Breast epithelium (tissue), 4 donors: ENCODE measurements at places on chromosomes 2 and 18. TPM values are rescaled to one million over a fixed set of nuclear protein-coding genes. Genes with fewer than 3 reads are reported as not detected.

The ALPI gene
- total RNA-seq, result not detected

GRCh38 chr2:56465491-56465890 is 281.7 kb downstream of the CCDC85A start:
- no peak for DNase-seq

DNA sequence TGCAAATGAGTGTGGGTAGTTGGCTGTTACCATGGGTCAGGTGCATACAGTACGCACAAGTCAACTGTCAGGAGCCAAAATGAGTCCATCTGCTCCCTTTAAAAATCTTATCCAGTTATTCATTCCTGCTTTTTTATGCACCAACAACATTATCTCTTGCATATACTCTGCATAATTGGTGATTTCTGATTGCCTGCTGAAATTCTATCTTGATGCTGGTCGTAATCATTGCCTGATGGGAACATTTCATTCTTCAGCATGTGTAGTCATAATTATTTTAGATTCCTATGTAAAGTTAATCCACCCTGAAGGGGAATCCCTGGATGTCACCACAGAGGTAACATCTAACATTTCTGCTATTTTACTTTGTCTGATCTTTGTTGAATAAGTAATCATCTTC is 102.2 kb upstream of the RND3 start:
- DNase-seq, result no peak

DNA sequence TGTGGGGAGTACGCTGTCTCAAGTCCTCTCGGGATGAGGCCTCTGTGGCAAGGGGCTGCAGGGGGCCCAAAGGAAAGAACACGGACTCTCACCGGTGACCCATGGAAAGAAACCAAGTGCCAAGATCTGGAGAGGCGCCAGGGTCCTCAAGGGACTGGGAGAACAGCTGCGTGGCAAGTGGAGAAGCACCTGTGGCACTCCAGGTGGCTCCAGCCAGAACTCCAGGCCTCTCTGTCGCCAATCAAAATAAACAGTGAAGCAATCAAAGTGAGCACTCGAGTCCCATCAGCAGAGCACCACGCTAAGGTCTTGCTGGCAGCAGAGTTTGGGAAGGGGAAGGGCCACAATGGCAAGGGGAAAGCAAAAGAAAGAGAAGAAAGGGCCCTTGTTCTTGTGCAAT is 54.7 kb downstream of the BCL2 start:
- no peak for DNase-seq

The CCDC148 gene
- total RNA-seq, result 4.6 TPM

- DNase-seq, result no peak
These were observed 249.0 kb downstream of the LPIN1 start for GRCh38 chr2:11995456-11995855.

DNA sequence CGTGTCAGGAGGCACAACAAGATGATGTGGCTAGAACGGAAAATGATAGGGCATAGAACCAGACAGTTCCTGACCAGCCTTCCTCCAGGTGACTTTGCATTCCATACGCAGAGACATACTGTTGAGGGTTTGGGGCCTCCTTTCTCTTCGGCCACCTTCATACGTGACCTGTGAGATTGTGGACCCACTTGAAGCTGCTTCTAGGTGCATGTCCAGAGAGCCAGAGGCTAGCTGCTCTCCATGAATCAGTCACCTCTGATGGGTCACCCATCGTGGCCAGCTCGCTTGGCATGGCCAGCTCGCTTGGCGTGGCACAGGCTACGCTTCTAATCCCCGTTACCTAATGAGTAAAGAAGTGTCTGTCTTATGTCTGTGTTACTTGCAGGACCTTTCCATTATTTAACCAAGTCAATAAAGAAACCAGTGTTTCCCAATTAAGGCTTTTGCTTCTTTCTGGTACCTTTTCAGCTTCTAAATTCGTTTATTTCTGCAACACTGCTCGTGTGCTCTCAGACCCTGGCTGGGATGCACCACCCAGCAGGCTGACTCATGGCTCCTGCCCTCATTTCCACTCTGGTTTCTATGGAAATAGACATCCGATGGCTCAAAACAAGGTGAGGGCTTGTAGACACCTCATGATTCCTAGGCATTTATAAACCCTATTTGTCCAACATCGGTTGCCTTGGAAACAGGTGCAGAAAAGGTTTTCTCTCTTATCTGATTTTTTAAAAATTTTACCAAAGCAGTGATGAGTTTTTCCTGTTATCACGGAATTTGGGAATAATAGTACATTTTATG is 86.7 kb upstream of the B3GNT7 start:
- no peak for DNase-seq

The KCNG2 gene
- total RNA-seq, result 1.6 TPM

- no peak for DNase-seq
These were observed 263.5 kb upstream of the HDAC4 start for GRCh38 chr2:239664216-239664810.

GRCh38 chr2:102269200-102269524 is 42.2 kb upstream of the IL1RL1 start:
- no peak for DNase-seq

GRCh38 chr2:72126186-72127100 is 21.2 kb downstream of the CYP26B1 start:
- DNase-seq, result no peak

- no peak for DNase-seq
These were observed 92.7 kb downstream of the BCL11A start for GRCh38 chr2:60460577-60461420.

- DNase-seq, result no peak
These were observed 102.7 kb downstream of the CPO start for GRCh38 chr2:207041786-207042554.

The ALK gene
- total RNA-seq, result 0.33 TPM

The COL4A3 gene
- 2.9 TPM for total RNA-seq

The POTEJ gene
- not detected for total RNA-seq

The LTBP1 gene
- 13.3 TPM for total RNA-seq

DNA sequence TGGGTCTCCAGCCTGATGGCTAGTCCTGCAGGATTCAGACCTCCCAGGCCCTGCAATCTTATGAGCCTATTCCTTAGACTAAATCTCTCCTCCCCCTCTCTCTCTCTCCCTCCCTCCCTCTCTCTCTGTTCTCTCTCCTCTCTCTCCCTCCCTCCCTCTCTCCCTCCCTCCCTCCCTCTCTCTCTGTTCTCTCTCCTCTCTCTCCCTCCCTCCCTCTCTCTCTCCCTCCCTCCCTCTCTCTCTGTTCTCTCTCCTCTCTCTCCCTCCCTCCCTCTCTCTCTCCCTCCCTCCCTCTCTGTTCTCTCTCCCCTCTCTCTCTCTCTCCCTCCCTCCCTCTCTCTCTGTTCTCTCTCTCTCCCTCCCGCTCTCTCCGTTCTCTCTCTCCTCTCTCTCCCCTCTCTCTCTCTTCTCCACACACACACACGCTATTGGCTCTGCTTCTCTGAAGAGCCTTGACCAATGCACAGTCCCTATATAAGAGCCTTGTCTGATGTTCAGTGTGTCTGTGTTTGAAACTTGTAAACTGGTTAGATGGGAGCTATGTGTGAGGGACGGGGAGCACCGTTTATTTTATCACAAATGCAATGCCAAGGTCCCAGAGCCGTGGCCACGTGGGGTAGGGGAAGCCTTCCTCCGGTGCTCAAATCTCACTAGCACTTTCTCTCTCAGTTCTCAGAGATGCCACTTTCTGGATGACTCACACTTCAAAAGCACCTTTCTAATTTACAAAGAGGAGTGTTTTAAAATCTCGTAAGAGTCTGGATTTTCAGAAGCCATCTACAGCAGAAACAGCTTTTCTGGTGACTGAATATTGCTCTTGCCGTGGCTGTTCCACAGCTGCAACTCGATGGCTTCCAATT is 9.4 kb upstream of the PRLH start:
- no peak for DNase-seq

The DSC2 gene
- total RNA-seq, result 8.0 TPM

GRCh38 chr18:57077786-57078552 is 68.9 kb upstream of the BOD1L2 start:
- DNase-seq, result no peak

- no peak for DNase-seq
These were observed 30.0 kb upstream of the IGFBP2 start for GRCh38 chr2:216603010-216603883.

DNA sequence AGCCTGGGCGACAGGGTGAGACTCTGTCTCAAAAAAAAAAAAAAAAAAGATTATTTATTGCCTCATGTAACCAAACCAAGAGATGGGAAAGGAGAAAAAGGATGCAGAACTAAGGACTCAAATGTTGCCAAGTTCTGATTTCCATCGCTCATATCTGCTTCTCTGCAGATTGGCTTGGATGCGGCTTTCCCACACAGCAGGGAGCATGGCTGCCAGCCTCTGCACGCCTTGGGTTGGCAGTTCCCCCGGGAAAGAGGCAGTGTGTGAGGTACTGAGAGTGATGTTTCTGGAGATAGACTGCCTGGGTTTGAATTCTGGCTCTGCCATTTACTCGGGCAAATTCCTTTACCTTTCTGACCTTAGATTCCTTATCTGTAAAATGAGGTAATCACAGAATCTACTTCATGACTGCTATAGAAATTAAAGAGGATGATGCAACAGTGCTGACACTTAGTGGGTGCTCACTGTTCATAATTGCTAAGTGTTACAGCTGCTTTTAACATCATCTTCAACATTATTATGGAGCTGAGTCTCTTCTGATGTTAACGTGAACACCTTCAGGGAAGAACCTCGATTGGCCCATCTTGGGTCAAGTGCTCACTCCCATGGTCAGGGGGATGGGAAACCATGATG is 68.8 kb downstream of the ACAA2 start:
- no peak for DNase-seq
